HFFc6 (cell line): ENCODE measurements at places on chromosomes 7 and 10.

DNA sequence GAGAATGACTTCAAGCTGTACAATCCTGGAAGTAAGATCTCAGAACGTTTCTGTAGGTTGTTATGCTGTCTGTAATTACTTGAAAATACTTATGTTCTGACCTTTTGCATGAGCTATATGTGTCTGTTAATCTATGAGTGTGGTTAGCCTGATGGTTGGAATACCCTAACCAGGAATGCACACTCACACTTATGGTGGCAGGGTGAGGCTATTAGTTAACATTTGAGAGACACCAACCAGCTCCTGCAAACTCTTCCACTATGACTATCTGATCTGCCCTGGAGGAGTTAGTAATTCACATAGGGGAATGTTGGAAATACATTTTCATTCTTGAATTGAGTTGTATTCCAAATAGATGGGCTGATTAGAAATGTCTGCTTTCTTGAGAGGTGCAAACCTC is 450.3 kb downstream of the INHBA start:
- no peak for DNase-seq

GRCh38 chr10:120979435-120980278 is 128.5 kb downstream of the WDR11 start:
- no peak for DNase-seq

DNA sequence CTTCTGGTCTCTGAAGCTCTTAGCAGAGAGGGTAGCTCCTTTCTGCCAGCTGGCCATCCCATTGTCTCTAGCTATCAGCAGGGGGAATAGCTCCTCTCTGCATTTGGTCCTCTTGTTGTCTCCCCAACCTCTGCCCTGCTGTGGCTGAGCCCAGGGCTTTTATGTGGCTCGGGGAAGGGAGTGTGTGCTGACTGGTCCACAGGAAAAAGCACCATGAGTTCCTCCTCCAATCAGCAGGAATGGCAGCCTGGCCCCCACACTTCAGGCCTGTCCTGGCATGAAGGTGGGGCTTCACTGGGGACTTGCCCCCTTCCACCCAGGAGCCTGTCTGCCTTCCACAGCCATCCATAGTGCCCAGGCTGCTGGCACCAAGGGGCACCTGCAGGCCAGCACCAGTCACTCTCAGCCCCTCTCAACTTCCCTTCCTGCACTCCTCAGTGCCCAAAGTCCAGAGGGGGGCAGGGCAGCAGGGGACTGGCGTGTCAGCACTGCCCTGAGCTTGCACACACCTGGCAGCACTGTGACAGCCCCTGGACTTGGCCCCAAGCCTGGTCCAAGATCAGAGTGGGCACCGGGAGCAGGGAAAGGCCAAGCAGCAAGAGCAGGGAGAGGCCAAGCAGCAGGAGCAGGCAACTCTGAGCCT is 36.2 kb downstream of the NOLC1 start:
- DNase-seq, result no peak

GRCh38 chr10:3469639-3470020 is 297.0 kb upstream of the PITRM1 start:
- DNase-seq, result no peak

- DNase-seq, result no peak
Observed at GRCh38 chr10:13376297-13376696, 28.2 kb upstream of the SEPHS1 start.

DNA sequence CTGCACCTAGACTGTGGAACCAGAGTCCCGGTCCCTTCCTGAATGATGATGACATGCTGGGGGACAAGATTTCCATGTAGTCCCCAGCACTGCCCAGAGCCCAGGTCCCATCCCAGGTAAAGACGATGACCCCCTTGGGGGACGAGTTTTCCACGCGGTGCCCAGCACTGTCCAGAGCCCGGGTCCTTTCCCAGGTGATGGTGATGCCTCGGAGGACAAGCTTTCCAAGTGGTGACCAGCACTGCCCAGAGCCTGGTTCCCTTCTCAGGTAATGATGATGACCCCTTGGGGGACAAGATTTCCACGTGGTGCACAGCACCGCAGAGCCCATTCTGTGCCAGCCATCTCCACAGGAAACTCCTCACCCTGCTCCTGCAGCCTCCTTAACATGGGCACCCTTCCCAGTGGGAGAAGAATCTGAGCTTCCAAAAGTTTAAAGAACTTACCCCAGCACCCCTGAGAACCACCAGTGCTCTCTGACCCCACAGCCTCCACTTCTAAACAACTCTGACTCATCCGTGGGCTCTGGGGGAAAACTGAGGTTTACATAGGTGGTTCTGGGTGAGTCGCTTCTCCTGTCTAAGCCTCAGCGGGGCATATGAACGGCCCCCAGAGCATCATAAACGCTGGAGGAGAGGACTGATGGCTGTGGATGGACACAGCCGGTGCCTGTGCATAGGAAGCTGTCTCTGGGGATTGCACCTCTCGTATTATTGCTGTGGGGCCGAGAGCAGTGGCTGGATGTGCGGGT is 233.2 kb downstream of the TCERG1L start:
- no peak for DNase-seq

DNA sequence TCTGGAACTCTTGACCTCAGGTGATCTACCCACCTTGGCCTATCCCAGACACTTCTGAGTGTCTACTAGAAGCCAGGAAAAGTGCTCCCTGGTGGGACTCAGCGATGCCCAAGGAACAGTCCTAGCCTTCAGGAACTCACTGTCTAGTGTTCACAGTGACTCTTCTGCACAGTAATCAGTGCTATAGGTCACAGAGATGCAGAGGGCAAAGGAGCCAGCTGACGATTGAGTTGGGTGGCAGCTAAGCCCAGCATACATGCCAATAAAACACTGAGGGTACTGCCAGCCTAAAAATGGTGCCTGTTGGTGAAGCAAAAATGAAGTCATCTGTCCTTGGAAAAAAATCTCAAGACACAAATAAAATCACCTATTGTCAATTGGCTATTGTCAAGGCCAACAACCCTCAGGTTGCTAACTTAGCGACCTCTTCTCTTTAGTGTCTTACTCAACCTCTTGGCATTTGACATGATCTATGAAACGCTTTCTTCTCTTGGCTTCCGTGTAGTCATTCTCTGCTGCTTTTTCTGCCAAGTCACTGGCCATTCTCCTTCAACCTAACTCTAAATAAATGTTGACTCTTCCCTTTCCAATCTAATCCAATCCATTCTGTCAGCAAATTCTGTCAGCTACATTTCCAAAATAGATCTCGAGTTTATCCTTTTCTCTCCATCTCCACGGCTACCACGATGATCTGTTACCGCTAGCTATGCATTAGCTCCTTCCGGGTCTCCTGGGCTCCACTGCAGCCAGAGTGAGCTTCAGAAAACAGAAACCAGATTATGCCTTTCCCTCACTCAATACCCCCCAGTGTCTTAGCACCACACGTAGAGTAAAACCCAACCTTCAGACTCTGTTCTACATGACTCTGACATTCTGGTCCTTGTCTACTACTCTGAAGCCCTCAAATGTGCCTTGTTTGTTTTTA is 99.2 kb downstream of the ATXN7L1 start:
- DNase-seq, result peak; percentile 54
